ENCODE measurements at places on chromosomes 6 and 20.

- H3K4me3 ChIP-seq, result peak overlapping the region; percentile 61
- peak overlapping the region; percentile 55 for H3K27ac ChIP-seq
- peaks cover 15% of the 10 kb centered on the region for H3K4me1 ChIP-seq
- H3K27me3 ChIP-seq, result no peaks in the 10 kb centered on the region
- peaks cover 12% of the 10 kb centered on the region for H3K36me3 ChIP-seq
Observed at GRCh38 chr20:5135363-5136012, 8.7 kb downstream of the CDS2 start.

- H3K27me3 ChIP-seq, result no peaks in the 10 kb centered on the region
- H3K4me1 ChIP-seq, result no peaks in the 10 kb centered on the region
- no peak overlapping the region for H3K4me3 ChIP-seq
- no peak overlapping the region for H3K27ac ChIP-seq
- no peak for DNase-seq
Observed at GRCh38 chr6:95117236-95117635, 460.1 kb upstream of the MANEA start.

DNA sequence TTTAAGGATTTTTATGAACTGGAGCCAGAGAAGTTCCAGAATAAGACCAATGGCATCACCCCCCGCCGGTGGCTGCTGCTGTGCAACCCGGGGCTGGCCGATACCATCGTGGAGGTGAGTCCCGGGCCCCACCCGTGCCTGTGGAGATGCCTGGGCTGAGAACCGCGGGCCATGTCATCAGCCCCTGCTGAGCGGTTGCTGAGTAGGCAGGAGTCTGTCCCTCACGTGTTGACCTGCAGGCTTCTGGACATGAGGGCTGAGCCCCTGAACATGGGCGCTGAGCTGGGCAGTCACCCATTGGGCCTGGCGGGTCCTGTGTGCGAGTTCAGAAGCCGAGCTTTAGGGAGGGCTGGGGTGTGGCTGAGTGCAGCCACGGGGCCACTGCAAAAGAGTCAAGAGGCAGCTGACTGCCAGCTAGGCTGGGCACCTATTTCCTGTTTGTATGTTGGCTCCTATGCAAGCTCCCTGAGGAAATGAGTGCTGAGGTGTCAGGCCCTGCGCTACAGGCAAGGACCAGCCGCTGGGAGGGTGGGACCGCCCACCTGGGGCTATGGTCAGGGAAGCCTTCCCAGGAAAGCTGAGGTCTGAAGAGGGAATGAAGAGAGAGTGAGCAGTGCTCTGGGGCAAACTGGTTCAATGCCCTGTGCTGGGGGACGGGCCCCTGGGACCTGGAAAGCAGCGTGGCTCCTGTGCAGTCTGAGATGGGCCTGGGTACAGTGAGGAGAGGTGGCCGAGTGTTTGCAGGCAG is 34.3 kb downstream of the PYGB start:
- no peak overlapping the region for H3K4me3 ChIP-seq
- H3K4me1 ChIP-seq, result no peaks in the 10 kb centered on the region
- no peaks in the 10 kb centered on the region for H3K27me3 ChIP-seq
- DNase-seq, result no peak
- H3K36me3 ChIP-seq, result peaks cover 66% of the 10 kb centered on the region
- no peak overlapping the region for H3K27ac ChIP-seq

DNA sequence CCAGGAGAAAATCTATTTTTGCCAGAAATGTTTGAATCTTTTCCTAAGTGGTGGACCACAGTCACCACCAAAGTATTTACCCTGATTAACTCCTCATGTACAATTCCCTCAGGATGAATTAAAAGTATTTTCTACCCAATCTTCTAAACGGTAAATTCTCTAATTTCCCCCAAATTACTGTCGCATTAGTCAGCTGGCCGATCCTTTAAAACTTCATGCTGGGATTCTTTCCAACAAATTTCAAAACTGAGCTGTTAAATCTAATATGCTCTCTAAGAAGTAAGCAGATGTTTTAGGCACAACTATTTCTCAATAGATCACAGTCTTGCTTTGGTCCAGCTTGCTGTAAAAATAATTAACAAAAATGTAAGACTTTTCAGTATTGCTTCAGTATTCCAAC is 447.2 kb downstream of the FRK start:
- no peak overlapping the region for H3K4me3 ChIP-seq
- no peaks in the 10 kb centered on the region for H3K27me3 ChIP-seq
- no peaks in the 10 kb centered on the region for H3K4me1 ChIP-seq

DNA sequence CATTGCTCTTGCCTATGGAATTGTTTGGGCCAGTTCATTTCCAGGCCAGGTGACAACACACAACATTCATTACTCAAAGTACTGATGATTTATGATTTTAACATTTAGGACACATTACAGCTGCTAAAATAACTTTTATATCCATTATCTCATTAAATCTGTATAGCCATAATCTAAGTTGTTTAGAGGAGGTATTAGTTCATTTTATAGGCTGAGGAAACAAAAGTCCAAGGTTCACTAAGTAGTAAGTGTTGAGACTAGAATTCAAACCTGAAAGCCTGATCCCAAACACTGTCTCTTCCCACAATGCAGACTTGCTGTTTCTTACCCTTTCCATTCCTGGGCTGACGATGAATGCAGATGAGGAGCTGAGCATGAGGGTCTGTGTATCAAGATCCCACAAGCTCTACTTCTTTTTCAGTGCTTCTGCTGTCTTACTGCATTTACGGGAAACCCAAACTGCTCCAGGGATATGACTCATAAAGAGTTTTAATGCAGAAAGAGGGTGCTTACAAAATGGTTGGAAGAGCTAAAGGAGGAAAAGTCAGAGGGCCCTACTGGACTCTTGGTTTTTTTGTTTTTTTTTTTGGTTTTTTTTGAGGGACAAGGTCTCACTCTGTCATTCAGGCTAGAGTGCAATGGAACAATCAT is 17.9 kb downstream of the TENT5A start:
- no peak overlapping the region for H3K4me3 ChIP-seq
- H3K4me1 ChIP-seq, result no peaks in the 10 kb centered on the region
- no peaks in the 10 kb centered on the region for H3K27me3 ChIP-seq
- no peak overlapping the region for H3K27ac ChIP-seq
- H3K36me3 ChIP-seq, result no peaks in the 10 kb centered on the region
- no peak for DNase-seq

DNA sequence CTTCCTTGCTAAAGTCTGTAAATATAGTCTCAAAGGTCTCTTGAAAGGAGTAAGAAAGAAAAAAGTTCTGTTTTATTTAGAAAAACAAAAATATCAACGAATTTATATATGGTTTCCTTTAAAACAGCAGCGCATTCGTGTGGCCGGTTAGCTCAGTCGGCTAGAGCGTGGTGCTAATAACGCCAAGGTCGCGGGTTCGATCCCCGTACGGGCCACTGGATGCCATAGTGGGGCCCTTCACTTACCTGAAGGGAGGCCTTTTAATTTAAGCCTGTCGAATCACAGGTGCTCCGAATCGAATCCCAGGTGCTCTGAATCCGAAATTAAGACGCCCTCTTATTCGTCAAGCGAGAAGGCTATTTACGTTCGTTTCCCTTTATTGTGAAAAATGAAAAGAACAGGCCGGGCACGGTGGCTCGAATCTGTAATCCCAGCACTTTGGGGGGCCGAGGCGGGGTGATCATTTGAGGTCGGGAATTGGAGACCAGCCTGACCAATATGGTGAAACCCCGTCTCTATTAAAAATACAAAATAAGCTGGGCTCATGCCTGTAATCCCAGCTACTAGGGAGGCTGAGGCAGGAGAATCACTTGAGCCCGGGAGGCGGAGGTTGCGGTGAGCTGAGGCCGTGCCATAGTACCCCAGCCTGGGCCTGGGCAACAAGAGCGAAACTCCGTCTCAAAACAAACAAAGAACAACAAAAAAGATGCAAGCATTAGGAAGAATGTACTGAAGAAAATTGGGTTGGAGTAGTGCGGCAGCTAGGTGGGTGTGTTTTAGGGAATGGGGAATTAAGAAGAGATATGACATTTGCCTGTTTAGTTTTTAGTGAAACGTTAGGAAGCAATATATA is 195.8 kb upstream of the ZNF184 start:
- H3K36me3 ChIP-seq, result no peaks in the 10 kb centered on the region
- no peak overlapping the region for H3K27ac ChIP-seq
- H3K27me3 ChIP-seq, result peaks cover 17% of the 10 kb centered on the region
- peak overlapping the region; percentile 88 for H3K4me3 ChIP-seq
- peak; percentile 94 for DNase-seq

DNA sequence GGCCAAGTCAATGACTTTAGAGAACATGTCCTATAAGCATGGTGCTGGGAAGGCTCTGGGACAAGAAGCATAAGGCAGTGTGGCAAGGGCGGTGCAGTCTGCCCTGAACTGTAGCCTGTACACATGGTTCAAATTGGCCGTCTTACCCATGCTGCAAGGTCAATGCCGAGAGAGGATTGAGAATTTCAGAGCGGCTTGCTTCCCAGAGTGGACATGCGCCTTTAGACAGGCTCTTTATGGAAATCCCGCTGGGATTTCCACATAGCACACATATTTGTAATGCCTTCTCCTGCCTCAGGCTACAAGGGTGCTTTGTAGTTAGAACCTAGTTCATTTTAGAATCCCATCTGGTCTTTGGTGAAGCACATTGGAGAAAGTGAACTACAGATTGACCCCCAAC is 36.1 kb upstream of the CEP162 start:
- no peak for DNase-seq
- no peak overlapping the region for H3K27ac ChIP-seq
- no peaks in the 10 kb centered on the region for H3K4me1 ChIP-seq
- H3K36me3 ChIP-seq, result no peaks in the 10 kb centered on the region
- no peaks in the 10 kb centered on the region for H3K27me3 ChIP-seq
- H3K4me3 ChIP-seq, result no peak overlapping the region
